ENCODE measurements at places on chromosomes 6 and 20. TPM values are rescaled to one million over a fixed set of nuclear protein-coding genes. Genes with fewer than 3 reads are reported as not detected.

Gene CBLN4
- total RNA-seq: not detected

Gene ANKEF1
- total RNA-seq: 5.2 TPM

Gene MAS1
- total RNA-seq: not detected

Gene GJA10
- not detected for total RNA-seq

Gene CDK19
- total RNA-seq: 8.2 TPM

Gene EYS
- 0.10 TPM for total RNA-seq

Gene SGK2
- 39.4 TPM for total RNA-seq

Gene XKR7
- total RNA-seq: 0.17 TPM

Gene TPD52L1
- 188 TPM for total RNA-seq

Gene BEND3
- total RNA-seq: 6.8 TPM

Gene SLC13A3
- 1.4 TPM for total RNA-seq

Gene ADGB
- not detected for total RNA-seq

Gene SEMG1
- not detected for total RNA-seq

Gene SAPCD1
- 0.69 TPM for total RNA-seq

Gene TMEM170B
- total RNA-seq: 1.1 TPM

Gene PHACTR3
- total RNA-seq: 1.6 TPM

Gene E2F1
- 0.89 TPM for total RNA-seq

Gene CASS4
- total RNA-seq: not detected

Gene SLC35D3
- total RNA-seq: not detected

Gene WFDC2
- 1.6 TPM for total RNA-seq

Gene ZSWIM3
- 4.3 TPM for total RNA-seq

Measured in renal cortical epithelial cell (primary cell).